ENCODE measurements at places on chromosomes 16 and 17.
A peak's percentile ranks its signal among the peaks of the same experiment; 100 is the strongest.

DNA sequence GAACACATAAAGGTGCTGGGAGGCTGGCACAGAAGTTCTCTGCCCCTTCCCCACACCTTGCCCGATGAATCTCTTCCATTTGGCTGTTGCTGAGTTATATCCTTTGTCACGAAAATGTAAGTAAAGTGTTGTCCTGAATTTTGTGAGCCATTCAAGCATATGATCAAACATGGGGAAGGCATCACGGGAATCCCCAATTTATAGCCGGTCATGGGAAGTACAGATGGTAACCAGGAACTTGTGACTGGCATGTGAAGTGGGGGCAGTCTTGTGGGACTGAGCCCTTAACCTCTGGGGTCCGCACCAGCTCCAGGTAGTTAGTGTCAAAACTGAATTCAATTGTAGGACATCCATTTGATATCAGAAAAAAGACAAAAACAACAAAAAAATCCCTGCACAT lies 13.2 kb downstream of the TOM1L2 start:
- DNase-seq: no peak

DNA sequence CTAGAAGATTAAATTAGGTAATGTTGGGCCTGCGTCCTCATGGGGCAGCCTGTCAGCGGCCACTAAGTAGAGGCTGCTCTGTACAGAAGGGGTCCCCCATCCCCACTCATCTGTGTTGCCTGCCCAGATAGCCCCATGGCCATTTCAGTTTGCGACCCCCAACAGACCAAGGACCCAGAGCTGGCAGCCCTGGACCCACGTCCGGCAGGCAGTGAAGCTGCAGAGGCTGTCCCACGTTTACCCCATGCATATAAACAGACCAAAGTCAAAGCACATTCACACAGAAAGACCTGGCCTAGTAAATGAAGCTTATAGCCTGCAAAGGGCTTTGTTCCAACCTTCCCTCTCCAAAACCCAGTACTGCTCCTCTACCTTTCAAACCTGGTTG lies 4.6 kb downstream of the PDF start:
- no peak for DNase-seq

DNA sequence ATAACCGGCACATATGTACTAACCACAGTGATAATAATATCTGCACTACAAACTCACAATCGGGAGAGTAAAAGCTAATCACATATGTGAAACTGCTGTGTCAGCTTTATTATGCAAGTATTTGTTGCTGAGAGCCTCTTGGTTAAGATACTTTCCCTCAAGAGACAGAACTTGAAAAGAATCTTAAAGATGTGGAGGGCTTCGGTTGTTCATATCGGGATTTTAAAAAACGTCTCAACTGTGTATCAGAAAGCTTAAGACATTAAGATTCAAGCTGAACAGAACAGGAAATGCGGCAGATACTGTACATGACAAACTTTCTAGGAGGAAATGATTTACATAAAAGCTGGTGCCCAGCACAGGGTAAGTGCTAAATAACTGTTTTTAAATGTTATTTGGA lies 27.5 kb upstream of the HLF start:
- DNase-seq: no peak

- no peak for DNase-seq
Observed at GRCh38 chr16:89563639-89564392, 3.3 kb downstream of the RPL13 start.

DNA sequence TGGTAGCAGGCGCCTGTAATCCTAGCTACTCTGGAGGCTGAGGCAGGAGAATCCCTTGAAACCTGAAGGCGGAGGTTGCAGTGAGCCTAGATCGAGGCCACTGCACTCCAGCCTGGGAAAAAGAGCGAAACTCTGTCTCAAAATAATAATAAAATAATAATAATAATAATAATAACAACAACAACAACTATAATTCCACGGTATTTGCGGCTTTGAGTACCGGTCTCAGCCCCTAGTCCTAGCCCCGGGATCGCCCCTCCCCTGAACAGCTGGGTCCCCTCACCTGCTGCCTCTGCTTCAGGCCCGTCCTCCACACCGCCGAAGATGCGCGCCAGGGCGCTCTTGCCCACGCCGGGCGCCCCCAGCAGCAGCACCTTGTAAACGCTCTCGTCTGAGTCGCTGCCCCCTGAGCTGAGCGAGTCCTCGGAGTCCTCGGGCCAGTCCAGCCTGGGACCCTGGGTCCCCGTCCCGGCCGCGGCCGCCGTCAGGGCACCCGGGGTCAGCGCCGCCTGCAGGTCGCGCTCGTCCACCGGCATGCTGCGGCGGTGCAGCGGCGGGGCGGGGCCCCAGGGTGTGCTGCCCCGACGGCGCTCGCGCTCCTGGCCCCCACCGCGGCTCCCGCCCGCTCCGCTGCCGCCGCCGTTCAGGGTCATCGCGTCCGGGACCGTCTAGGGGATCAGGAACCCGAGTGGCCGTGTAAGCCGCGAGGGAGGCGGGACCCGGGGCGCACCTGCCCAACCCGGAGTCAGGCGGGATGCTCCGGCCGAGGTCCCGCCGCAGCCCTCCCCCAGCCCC lies 611 bp downstream of the RRAD start:
- no peak for DNase-seq

DNA sequence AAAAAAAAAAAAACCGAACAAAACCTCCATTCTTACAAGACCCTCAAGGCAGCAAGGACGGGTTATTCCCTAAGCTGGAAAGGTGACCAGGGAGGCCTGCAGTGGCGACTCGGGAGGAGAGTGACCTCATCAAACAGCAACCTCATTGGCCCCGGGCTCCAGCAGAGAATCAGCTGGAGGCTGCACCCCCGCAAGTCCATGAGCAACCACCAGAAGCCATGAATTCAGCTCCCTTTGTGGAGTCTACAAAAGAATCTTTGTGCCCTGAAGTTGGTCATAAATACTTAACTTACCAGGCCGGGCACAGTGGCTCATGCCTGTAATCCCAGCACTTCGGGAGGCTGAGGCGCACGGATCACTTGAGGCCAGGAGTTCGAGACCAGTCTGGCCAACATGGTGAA lies 80.9 kb upstream of the CREBBP start:
- DNase-seq: no peak

DNA sequence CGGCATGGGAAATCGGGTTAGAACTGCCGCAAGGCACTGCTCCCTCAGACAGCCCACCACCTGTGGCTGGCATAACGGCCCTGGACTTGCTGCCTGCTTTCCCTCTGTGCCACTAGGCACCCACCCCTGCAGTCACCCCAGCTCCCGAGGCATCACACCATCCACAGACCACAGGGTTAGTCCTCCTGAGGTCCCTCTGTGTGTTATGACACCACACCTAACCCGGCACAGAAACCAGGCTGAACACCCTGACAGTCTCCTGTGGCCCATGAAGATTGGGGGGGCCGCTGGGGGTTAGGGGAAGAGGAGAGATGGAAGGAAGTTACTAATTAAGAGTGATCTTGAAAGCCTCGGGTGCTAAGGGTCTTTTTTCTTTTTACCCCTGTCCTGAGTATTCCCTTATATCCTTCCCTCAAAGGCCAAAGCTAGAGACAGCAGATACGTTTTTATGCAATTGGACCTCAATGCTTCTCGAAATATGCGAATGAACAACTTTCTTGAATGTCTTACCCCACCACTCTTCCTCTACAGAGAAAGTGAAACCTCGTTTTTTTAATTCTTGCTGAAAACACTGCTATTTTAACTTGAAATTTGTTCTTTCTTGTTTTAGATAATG lies 7.0 kb downstream of the CYTH1 start:
- no peak for DNase-seq

DNA sequence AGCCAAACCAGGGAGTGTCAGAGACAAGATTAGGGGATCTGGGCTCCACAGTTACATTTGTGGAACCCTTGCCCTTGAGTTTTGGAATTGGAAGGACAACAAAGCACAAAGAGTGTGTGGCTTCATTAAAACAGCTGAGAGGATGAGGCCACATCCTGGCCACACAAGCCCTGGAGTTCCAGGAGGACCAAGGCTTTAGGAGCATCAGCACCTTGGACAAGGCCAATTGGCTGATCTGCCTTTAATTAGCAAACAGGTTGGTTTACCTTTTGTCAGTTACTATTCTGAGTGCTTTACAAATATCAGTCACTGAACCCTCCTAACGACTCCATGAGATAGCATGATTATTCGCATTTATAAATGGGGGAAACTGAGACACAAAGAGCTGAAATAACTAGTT lies 54.7 kb downstream of the SLC6A2 start:
- no peak for DNase-seq

DNA sequence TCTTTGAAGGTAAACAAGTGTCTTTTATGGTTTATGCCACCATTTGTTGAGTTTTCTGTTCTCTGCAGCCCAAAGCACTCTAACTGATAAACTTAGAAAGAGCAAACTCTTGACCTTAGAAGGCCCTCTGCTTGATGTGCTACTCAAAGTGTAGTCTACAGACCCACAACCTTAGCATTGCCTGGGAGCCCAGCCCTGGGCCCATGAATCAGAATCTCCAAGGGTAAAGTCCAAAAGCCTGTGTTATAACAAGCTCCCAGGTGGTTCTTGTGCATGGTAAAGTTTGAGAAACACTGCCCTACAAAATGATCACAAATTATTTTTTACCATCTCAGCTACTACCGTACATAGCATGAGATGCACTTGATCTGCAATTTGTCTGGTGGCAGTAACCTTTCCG lies 6.0 kb downstream of the TOX3 start:
- DNase-seq: no peak

GRCh38 chr17:18993905-18994526 lies 10.5 kb downstream of the FAM83G start:
- no peak for DNase-seq

DNA sequence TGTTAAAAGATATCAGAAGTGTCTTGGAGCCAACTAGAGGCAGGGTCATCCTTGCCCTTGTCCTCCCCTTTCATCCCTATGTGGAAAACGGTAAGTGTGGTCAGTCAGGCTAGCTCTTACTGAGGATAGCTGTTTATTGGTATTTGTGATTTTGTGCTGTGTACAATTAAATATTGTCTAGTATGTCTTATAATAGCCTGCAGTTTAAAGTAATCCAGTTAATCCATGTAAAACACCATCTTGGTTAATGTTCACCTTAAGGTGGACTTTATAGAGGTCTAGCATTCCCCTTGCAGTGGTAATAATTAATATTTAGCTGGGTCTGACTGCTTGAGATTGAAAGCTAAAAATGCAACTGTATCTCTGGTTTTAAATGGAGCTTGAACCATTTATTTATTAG lies 25.6 kb downstream of the METTL9 start:
- no peak for DNase-seq

DNA sequence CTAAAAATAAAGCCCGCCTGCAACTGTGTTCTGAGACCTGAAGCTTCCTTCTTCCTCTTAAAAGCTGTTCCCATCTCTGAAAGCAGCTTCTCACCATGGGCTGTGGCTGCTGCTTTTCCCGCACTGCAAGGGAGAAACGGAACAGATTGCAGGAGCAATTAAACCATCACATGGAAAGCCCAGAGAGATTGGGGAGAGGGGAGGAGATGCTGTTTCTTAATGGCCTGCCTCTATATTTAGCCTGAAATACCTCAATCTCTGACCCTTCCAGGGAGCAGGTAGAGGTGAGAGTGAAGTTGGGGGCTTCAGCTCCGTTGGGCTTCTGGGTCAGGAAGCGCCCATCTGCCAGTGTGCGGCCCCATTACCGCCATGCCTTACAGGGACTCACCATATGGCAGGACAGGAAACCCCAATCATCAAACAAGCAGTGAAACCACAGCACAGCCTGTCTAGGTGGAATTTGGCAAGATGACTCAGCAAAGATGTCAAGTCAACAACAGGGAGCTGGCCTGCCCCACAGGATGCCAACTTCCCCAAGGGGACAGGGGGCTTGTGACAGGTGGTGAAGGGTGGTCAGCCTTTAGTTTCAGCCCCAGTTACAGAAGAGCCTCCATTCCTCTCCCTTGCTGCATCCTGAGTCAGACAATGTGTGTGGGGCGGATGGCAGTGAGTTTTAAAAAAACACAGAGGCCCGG lies 286.6 kb upstream of the CCL2 start:
- no peak for DNase-seq

DNA sequence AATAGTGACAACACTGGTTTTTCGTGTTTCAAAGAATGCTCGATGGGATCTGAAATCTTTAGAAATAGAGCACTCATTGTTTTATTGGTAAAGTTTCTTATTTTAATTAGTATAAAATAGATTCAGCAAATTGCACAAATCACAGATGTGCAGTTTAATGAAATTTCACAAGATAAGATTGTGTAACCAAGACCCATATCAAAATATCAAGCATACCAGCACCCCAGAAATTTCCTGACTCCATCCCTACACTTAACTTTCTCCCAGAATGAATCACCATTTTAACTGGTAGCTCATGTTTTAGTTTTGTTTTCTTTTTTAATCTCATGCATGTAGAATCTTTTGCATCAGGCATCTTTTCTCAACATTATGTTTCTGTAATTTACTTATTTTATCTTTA lies 185.9 kb downstream of the KCNJ2 start:
- no peak for DNase-seq

DNA sequence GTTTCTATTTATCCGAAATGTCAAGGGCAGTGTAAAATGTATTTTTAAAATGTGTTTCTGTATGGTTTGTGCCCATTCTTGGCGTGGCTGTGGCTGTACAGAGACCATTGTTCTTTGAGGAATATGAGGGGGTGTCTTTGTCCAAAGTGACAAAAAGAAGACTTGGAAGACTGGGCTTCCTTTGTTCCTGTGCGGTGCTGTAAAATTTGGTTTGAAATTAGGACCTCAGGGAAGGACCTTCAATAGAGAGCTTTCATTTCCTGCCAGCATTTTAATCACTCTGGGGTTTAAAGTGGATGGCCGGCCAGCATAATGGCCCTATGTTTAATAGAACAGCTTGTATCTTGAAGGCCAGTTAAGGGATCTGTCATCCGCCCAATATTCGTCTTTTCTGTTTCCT lies 190.1 kb upstream of the TBX2 start:
- no peak for DNase-seq

- peak; percentile 72 for DNase-seq
Observed at GRCh38 chr17:82781894-82782274, 30.0 kb downstream of the TBCD start.

DNA sequence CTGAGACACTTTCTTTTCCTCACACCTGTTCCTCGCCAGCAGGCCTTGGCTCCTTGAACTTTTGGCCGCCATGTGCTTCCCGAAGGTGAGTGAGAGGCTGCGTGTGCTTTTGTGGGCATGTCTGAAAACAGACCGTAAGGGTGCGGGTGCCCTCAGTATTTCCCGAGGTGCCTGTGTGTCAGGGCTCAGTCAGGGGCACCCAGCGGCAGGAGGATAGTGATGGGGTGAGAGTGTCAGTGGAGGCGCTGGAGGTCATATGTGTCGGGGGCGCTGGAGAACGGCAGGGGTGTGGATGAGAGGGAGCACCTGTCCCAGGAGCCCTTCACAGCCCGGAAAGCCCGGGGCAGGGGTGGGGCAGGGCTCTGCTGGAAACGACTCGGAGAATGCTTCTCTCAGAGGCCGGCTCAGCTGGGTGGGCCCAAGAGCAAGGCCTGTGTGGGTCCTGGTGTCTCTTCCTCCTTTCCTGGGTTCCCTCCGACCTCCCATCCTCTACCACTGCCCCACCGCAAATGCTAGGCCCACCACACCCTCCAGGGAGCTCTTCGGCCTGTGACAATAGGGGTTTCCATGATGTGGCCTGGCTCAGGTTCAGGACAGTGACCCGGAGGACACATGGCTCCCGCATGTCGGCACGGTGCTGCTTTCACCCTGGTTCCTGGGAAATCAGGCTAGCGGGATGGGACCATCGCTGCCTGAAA lies 451 bp downstream of the IL32 start:
- DNase-seq: no peak

Measured in activated CD4-positive, alpha-beta T cell treated with anti-CD3 and anti-CD28 coated beads, Interleukin-2, amount 50 U/mL, for 24 hours (primary cell).